Mesothelial cell of epicardium (in vitro differentiated cells): ENCODE measurements at places on chromosomes 7 and 10.
A peak's percentile ranks its signal among the peaks of the same experiment; 100 is the strongest.

- no peak for DNase-seq
These were observed 138.2 kb downstream of the RPS24 start for GRCh38 chr10:78171633-78172400.

DNA sequence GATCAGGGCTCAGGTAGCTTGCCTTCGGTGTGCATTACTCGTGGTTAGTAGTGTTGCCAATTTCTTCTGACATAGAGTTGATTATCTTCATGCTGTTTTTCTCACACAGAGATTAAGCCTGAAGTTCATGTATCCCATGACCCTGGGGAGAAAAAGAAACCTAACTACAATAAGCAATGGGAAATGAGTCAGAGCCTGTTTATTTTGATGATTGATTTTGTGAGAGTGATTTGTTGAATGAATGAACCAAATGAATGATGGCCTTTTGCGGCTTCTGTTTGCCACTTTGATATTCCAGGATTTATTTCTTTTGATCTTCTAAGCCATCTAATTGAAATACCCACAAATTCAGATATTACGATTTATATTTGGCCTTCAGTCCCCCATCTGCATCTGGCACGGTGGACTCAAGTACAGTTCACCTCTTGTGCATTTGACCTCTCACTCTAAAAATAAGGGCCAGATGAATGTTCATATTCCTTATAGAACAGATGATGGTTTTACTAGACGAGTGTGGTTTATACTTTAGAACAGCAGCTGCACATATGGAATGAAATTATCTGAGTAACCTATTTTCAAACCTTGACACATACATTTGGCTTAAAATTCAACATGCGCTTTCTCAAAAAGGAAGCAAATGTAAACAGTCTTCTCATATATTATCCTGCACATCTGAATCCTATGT is 110.7 kb downstream of the PLCE1 start:
- no peak for DNase-seq

DNA sequence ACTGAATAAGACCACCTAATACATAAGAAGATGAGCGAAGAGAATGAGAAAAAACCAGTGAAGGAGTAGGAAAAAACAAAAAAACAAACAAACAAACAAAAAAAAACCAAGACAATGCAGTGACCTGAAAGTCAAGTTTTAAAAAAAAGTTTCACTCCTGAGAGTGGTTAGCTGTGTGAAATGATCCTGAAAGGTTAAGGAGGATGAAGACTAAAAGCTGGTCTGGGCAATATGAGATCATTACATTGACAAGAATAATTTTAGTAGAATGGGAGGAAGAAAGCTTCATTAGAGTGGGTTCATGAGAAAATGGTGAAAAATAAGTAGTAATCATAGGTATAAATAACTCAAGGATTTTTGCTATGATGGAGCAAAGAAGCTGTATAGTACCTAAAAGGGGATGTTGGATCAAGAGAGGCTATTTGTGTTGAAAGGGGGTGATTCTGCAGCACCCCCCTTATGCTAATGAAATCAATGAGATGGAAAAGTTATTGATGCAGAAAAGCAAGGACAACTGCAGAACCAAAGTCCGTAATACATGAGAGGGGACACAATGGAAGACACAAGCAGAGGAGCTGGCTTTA is 80.2 kb downstream of the KMT2C start:
- no peak for DNase-seq

DNA sequence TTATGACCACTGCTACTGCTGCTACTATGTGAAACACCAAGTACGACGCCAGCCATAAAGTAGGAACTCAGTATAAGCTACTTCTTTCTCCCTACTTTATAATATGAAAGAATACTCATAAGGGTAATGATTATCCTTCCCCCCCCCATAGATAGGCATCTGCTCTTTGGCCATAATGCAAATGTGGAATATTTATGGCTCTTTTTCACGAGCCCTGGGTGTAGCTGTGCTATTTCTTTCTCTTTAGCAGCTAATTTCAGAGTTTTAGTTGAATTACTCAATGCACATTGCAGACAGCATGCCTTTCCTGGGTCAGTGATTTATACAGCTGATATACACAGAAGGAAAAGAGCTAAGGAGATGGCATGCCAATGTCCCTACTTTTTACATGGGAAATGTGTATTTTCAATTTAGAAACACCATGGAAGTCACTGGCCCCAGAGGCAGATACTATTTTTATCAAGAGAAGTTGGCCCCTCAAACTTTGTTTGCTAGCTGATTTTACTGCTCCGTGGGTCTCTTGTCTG is 234.1 kb upstream of the KIAA1217 start:
- no peak for DNase-seq

DNA sequence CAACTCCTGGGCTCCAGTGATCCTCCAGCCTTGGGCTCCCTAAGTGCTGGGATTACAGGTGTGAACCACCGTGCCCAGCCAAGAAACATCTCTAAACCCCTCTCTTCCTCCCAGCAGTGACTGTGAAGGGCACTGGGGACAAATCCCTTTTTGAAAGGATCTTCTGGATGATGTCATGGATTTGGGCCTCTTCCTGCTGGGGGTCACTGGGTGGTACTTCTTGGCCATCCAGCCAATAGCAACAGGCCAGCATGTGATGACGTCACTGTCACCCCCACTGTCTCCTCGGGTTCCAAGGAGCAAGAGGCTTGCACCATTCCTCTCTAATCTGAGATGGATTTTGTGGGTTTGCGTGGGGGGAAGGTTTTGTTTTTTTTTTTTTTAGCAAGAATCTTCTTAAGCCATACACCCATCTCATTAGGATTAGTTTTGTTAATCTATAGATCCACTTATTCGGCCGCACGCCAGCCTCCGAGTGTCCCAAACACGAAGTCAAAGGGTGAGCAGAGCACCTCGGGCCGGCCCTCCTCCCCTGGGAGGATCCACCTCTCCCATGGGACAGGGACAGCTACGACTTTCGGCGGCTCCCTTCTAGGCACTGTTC is 29.4 kb upstream of the TNRC18 start:
- no peak for DNase-seq

DNA sequence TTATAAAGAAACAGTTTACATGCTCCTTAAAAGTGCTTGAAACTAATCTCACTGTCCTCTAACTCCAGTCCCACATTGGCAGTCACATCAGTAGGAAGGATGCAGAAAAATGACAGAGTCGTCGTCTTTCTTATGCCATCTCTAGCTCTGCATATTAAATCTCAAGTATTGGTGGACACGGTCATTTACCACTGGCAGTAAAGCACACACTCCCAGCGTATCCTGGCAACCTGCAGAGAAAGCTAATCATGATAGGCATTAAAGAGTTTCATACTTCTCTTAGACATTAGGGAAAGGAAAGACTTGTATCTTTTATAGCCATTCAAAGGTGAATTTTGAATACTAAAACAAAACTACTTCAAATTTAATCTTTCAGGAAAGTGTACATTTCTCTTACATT is 202.0 kb upstream of the COBL start:
- no peak for DNase-seq

DNA sequence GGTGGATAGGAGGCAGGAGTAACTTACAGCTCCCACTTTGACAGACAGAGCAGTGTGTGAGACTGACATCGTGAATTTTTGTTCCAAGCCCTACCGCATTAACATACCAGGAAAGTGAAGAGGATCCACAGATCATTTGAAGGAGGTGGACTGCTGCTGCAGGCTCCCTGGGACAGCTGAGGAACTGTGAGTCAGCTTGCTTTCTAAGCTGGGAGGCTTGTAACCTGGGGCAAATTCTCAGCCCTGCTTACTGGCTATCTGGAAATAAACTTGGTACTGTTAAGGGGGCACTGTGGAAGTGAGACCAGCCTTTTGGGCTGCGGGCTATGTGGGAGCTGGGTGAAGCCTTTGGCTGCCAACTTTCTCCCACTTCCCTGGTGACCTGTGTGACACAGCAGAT is 1202.5 kb downstream of the DNAJB9 start:
- no peak for DNase-seq

DNA sequence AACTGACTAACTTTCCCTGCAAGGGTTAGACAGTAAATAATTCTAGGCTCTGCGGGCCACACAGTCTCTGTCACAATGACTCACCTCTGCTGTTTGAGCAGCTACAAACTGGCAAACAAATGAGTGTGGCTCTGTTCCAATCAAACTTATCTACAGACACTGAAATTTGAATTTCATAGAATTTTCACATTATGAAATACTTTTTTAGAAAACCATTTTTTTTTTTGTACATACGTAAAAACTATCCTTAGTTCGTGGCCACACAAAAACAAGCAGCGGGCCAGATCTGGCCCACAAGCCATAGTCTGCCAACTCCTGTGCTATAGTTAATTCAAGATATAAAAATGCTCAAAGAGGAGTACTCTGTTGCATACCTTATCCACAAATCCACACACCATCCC is 32.6 kb downstream of the PIP4K2A start:
- no peak for DNase-seq

GRCh38 chr10:22851865-22852239 is 76.0 kb upstream of the ARMC3 start:
- DNase-seq, result no peak

DNA sequence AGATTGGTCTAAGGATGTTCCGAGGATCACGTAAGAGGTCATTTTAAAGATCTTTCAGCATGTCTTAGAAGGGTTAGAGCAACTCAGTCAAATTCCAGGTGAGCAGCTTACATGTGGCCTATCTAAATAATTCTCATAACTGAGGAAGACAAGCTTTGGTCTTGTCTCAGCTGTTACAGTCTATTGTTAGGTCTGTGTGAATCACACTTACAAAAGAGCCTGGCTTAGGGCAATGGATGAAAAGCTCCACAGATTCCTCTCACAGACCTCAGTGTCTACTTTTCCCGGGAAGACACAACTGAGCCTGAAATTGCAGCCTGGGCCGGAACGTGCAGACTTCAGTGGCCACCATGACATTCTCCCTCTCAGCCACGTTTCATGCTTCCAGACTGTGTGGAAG is 173.1 kb downstream of the INHBA start:
- no peak for DNase-seq

DNA sequence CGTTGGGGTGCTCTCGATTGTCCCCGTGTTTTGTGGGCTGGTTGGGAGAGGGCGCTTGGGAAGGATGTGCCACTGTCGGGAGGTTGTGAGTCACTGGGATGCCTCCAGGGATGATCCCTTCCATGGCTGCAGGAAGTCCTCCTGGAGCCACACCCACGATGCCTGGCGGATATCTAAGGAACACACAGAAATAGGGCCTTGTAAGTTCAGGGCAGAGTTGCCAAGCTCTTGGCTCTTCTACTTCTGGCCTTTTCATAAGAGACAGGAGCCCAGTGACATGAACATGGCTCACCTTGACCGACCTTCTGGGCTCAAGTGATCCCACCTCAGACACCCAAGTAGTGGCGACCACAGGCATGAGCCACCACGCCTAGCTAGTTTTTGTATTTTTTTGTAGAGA is 47.6 kb downstream of the ZRANB1 start:
- no peak for DNase-seq

- DNase-seq, result no peak
These were observed 922 bp upstream of the MYO1G start for GRCh38 chr7:44979481-44980392.

DNA sequence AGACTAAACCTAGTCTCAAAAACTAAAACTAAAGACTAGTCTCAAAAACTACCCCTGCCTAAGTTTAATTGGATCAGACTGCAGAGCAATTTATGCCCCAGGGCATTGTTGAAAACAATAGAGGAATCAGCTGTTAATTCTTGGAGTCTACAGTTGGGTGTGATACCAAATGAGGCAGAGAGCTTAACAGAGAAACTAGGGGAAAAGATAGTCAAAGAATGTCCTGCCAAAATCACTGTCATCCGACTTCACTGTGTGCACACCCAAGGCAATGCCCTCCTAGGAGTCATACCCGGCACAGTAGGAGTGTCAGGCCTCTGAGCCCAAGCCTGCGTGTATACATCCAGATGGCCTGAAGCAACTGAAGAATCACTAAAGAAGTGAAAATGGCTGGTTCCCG is 90.5 kb upstream of the TOMM7 start:
- DNase-seq, result no peak

DNA sequence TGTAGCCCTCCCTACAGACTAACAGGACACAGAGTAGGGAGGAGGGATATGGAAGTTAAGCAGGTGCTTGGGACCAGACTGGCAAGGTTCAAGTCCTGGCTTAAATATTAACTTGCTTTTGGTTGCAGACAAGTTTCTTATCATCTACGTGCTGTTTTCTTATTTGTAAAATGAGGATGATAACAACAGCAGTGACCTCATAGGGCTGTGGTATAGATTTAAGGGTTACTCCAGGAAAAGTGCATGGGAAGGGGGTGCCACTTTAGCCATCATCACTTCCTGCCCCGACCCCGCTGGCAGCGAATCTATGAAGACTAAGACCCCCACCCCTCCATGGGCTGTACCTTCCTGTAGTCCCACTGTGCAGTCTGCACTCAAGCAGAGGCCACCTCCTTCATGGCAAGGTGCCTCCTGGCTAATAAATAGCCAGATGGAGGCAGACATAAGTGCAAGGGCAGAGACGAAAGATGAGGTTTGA is 250.2 kb downstream of the COBL start:
- DNase-seq, result no peak

GRCh38 chr7:1404898-1405548 is 54.2 kb downstream of the MICALL2 start:
- no peak for DNase-seq

DNA sequence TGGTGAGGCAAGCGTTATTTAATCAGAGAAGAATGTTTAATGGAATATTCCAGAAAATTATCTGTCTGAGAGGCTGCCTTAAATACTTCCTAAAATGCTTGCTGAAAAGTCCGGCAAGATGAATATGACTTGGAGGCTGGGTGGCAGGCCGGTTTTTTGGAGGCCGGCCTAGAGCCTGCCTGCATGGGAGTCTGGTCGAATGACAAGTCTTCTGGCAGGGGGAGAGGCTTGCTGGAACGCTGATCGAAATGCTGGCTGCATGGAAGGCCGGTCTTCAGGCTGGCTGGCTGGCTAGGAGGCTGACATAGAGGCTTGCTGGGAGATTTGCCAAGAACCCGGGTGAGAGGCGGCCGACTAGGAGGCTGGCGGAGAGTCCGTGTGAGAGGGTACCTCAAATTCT is 135.7 kb downstream of the OR13A1 start:
- peak; percentile 21 for DNase-seq

DNA sequence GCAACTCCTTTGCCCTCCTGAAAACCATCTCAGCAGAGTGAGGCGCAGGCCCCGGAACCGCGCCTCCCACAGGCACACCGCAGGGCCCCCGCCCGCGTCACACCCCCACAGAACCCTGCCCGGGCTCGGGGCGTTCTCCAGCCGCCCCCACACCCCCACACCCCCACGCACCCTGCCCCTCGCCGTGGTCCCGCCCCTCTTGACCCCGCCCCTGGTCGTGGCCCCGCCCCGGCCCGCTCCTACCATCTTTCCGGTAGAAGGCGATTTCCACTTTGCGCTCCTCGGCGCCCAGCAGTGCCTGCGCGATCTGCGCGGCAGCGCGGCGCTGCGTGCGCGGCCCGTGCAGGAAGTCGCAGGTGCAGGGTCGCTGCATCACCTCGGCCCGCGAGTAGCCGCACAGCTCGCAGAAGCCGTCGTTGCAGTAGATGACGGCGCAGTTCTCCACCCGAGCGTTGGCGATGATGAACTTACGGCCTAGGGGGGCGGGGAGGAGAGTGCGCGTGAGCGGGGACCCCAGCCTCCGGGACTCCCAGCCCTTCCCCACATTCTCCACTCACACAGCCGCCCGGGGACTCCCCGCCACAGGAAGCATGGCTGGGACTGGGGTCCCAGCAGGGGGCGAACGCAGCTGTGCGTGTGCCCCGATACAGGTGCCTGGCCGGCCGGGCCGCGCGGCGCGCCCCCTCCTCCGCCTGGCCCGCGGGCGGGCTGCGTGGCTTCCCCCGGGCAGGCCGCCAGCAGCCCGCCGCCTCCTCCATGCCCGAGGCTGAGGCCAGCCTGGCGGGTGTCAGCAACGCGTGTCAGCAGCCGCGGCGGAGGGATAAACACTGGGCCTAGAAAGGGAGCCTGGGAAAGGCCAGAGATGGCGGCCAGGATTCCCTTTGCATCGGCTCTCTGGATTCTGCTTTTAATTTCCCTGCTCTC is 3.4 kb downstream of the KCNH2 start:
- DNase-seq, result peak; percentile 63
